ENCODE measurements at places on chromosomes 13 and 19.

- DNase-seq, result no peak
Measured at GRCh38 chr19:1457031-1457739, 7.3 kb downstream of the APC2 start.

- no peak for DNase-seq
Measured at GRCh38 chr13:25179832-25180774, 8.0 kb upstream of the AMER2 start.

DNA sequence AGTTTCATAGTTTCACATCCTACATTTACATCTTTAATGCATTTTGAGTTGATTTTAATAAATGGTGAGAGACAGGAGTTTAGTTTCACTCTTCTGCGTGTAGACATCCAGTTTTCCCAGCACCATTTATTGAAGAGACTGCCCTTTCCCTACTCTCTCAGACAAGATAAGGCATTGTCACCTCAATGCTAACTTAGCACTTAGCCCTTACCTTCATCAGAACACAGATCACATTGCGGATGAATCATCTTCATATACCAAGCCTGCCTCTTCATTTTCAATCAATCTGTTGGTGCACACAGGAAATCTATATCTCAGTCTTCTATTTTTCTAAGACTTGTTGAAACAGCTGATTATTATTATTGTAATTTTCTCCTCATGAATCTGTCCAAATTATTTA, 396.6 kb upstream of the NBEA start:
- no peak for DNase-seq

- no peak for DNase-seq
Measured at GRCh38 chr13:38993381-38993780, 2.8 kb upstream of the STOML3 start.

DNA sequence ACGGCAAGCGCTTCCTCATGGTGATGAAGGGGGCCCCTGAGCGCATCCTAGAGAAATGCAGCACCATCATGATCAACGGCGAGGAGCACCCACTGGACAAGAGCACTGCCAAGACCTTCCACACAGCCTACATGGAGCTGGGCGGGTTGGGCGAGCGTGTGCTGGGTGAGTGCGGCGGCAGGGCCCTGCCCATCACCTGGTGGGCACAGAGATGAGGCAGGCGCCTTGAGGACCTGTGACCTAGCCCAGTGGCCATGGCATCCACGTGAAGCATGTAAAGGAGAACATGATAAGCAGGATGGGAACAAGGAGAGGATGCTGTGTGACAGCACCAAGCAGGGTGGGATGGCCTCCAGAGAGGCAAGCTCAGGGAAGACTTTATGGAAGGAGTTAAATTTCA, 18.5 kb downstream of the ATP12A start:
- no peak for DNase-seq

GRCh38 chr19:11152318-11153062, 3.1 kb downstream of the SPC24 start:
- no peak for DNase-seq

DNA sequence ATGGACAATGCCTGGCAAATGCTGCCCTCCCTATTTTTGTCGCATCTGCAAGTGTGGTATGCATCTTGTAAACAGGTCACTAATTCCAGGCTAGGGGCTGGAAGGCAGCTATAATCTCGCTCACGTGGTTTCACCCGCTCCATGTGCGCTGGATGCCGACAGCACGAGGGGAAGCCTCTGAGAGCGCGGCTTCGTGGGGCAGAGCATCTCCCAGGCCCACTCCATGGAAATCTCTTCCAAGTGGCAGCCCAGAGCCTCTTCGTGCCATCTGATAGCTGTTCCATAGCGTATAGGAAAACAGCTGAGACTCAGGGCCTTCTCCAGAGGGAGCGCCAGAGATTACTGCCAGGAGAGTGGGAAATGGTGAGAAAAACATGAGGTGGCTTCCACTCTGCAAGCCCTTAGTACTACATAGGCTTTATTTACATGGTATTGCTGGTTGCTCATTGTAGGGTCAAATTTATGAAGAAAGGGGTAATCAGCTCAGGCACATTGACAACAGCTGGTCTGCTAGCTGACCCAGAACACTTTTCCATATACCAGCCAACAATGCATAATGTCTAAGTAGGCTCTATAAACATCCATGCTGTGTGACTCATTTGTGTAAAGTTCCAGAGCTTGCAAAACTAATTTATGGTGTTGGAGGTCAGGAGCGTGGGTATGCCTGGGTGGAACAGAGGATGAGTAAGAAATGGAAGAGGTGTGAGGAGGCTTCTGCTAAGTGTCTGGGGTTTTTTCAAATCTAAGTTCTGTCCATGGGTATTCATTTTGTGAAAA, 165.2 kb downstream of the SHISA2 start:
- no peak for DNase-seq

DNA sequence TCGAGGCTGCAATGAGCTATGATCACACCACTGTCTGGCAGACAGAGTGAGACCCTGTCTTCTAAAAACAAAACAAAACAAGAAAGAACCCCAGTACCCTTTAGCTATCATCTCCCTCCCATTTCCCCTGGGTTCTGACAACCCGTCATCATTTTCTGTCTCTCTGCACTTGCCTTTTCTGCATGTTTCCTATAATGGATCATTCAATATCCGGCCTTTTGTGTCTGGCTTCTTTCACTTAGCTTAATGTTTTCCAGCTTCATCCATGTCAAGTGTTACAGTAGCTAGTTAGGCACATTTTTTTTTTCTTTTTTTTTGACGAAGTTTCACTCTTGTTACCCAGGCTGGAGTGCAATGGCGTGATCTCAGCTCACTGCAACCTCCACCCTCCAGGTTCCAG, 16.5 kb downstream of the AP2S1 start:
- DNase-seq, result no peak

DNA sequence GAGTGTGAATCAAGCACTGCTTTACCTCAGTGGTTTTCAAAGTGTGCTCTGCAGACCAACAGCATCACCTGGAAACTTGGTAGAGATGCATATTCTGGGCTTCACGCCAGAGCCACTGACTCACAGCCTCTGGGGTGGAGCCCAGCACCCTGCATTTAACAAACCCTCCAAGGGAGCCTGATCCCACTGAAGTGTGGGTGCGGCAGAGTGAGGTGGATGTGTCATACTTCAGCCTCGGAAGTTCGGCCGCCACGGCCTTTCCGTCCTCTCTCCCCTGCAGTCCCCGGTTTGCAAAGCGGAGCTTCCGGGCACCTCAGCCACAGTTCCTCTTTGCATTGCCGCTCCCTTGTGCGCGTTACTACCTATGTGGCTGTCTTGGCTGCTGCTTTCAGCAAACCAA, 33.3 kb upstream of the MICU2 start:
- no peak for DNase-seq

GRCh38 chr19:17873786-17874757, 2.3 kb downstream of the SLC5A5 start:
- no peak for DNase-seq

- no peak for DNase-seq
Measured at GRCh38 chr13:42832341-42833096, 51.1 kb downstream of the FAM216B start.

GRCh38 chr13:72316716-72317115, 410.7 kb downstream of the MZT1 start:
- no peak for DNase-seq

GRCh38 chr19:32201636-32202051, 143.8 kb upstream of the ZNF507 start:
- DNase-seq, result no peak

- no peak for DNase-seq
Measured at GRCh38 chr13:41494202-41494601, 36.9 kb downstream of the RGCC start.

DNA sequence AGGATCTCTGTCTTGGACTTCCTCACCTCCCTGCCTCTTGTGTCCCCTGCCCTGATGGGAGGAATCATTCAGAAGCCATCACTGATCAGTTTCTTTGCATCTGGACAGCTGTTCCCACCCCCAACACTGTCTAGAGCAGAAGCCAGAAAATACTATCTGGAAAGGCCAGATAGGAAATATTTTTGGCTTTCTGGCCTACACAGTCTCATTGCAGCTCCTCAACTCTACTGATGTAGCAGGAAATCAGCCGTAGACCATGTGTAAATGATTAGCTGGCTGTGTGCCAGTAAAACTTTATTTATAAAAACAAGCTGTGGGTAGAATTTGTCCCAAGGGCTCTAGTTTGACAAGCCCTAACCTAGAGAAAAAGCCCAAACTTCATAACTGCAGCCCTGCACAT, 5.6 kb downstream of the SIGLEC7 start:
- no peak for DNase-seq

DNA sequence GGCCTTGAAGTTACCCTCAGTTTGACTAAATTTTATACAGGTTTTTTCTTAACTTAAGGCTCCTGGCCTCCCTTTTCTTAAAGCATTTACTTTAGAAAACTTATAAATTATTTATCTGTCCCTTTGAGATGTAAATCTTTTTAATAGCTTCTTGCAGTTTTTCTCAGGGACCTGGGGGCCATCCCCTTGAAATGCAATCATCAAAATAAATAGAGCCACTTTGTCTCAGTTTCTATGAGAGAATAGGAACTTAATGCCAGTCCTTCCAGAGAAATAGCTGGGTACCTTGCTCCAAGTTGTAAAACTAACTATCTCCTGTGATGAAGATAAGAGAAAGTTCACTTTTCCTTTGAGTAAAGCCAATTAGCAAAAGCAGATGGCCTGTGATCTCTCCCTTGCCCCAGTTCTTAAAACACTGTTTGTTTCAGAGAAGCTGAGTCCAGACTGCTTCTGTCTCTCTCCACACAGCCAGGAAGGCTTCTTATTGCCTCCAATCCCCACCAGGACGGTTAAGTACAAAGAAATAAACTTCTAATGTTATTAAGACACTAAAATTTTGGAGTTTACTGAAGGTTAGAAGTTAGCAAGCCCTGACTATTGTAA, 913.1 kb downstream of the OLFM4 start:
- DNase-seq, result no peak

DNA sequence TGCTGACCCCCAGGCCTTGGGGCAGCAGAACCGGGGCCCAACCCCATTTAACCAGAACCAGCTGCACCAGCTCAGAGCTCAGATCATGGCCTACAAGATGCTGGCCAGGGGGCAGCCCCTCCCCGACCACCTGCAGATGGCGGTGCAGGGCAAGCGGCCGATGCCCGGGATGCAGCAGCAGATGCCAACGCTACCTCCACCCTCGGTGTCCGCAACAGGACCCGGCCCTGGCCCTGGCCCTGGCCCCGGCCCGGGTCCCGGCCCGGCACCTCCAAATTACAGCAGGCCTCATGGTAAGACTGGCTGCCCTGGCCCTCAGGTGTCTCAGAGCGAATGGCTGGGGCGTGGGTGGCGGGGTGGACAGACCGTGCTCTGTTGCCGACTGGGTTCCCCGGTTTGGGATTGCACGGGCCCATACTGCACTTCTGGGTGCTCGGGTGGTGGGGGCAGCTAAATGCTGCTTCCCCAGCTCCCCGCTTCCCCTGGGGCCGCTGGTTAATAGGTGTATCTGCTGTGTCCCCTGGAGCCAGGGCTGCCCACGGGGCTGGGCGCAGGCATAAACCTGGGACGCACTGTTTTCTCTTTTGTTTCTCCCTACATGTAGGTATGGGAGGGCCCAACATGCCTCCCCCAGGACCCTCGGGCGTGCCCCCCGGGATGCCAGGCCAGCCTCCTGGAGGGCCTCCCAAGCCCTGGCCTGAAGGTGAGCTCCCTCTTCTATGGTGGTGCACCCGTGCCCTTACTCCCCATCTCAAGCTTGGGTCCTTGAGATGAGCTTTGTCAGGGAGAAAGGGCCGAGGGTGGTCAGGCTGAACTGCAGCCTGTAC, 25.7 kb downstream of the SMARCA4 start:
- no peak for DNase-seq

GRCh38 chr19:40705362-40705651, 11.4 kb downstream of the COQ8B start:
- DNase-seq, result no peak

DNA sequence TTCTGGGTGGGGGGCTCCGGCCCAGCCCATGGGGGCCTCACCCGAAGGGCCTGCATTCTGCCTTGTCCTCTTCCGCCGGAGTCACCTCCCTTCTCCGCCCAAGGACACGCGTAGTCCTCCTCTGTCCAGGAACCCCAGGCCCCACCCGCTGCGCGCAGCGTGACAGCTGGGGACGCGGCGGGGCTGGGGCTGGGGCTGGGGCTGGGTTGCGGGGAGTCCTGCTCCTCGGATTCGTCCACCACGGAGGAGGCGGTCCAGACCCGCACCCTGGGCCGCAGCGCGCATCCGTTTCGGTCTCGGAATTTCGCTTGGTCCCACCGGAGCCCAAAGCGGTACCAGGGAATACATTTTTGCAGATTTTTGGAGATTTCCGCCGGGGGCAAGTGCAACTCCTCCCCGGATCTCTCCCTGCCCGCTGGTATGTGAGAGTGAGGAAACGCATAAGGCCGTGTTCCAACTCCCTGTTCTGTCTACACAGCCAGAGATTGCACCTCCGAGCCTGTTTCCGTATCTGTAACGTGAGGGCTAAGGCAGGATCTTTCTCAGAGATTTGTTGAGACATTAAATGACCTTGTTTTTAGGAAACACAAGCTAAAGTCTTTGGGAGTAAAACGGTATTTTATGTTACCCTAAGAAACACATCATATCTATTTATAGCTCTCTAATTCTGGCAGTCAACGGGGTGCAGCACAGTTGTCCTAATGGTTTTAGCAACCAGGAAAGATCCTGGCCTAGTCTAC, at the start of gene COX7A1:
COX7A1 (minus strand) TSS at position 96 of the 740 bp plus-strand sequence; CDS start at position 56, 40 bp downstream.
- no peak for DNase-seq

GRCh38 chr13:90535421-90535820, 812.1 kb upstream of the MIR17HG start:
- no peak for DNase-seq

GRCh38 chr13:79190932-79191331, 215.1 kb downstream of the RBM26 start:
- no peak for DNase-seq

GRCh38 chr13:109160357-109160756, 530.9 kb downstream of the MYO16 start:
- no peak for DNase-seq

- DNase-seq, result no peak
Measured at GRCh38 chr13:33033051-33033812, 17.0 kb downstream of the KL start.

DNA sequence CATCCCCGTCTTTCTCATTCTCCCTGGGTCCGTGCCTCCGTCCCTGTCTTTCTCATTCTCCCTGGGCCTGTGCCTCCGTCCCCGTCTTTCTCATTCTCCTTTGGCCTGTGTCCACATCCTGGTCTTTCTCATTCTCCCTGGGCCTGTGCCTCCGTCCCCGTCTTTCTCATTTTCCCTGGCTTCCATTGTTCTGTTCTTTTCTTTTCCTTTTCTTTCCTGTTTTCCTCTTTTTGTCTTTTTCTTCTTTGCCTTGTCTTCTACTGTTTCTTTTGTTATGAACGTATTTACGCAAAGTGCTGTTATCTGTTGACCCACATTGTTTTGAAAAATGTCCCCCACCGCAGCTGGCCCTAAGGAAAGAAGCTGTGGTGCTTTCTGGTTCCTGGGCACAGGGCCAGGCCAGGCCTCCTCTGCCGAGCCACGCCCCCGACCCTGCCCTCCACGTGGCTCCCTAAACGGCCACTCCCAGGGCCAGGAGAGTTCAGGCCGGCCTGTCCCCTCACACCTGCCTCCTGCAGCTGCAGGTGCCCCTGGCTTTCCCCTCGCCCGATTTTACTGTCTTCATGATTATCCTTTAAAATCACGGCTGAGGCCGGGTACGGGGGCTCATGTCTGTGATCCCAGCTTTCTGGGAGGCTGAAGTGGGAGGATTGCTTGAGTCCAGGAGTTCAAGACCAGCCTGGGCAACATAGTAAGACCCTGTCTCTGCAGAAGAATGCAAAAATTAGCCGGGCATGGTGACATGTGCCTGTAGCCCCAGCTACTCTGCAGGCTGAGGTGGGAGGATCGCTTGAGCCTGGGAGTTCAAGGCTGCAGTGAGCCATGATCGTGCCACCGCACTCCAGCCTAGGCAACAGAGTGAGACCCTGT, 14.0 kb upstream of the TMPRSS9 start:
- no peak for DNase-seq

GRCh38 chr19:34999498-35000337, at the start of gene GRAMD1A:
TSS of gene GRAMD1A (plus strand) at chr19:35000323. CDS start at chr19:35000479, 156 bp downstream.
- DNase-seq, result no peak

GRCh38 chr19:46602392-46603194, 1.5 kb downstream of the CALM3 start:
- no peak for DNase-seq
